Osteoblast (primary cell): ENCODE measurements at places on chromosomes 6 and 20. TPM values are rescaled to one million over a fixed set of nuclear protein-coding genes. Genes with fewer than 3 reads are reported as not detected.

RCAN2 gene
- 14.1 and 15.6 TPM in 2 replicates for total RNA-seq

DNA sequence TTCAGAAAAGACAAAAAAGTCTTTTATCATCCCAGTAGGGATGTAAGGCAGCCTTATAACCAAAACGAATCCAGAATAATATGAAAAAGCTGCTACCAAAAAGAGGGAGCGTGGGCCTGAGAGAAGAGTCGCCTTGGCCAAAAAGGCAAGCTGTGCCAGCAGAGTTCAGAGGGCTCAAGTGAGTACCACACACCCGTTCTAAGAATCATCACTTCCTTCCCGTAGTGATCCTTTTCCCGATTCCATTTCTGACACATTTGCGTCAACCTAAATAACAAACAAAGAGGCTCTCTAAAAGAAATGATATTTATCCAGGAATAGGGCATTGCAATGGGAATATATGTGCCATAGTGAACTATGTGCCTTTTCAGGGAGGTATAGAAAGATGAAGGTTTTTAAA is 3.8 kb upstream of the TMEM181 start:
- DNase-seq = no peak
- H3K27me3 ChIP-seq = peaks cover 11% of the 10 kb centered on the region
- H3K4me1 ChIP-seq = peaks cover 12% of the 10 kb centered on the region
- no peaks in the 10 kb centered on the region for H3K36me3 ChIP-seq
- H3K4me3 ChIP-seq = no peak overlapping the region
- no peak overlapping the region for H3K27ac ChIP-seq

SAMD3 gene
- 0.72 and 3.5 TPM in 2 replicates for total RNA-seq

GRCh38 chr6:151822252-151823111 is 15.0 kb downstream of the ESR1 start:
- H3K27ac ChIP-seq = no peak overlapping the region
- DNase-seq = no peak
- no peaks in the 10 kb centered on the region for H3K27me3 ChIP-seq
- H3K4me1 ChIP-seq = no peaks in the 10 kb centered on the region
- H3K4me3 ChIP-seq = no peak overlapping the region

GRCh38 chr20:6636209-6637159 is 131.0 kb upstream of the BMP2 start:
- no peaks in the 10 kb centered on the region for H3K4me1 ChIP-seq
- no peaks in the 10 kb centered on the region for H3K36me3 ChIP-seq
- DNase-seq = peak; percentile 51
- no peak overlapping the region for H3K4me3 ChIP-seq
- H3K27ac ChIP-seq = no peak overlapping the region

DNA sequence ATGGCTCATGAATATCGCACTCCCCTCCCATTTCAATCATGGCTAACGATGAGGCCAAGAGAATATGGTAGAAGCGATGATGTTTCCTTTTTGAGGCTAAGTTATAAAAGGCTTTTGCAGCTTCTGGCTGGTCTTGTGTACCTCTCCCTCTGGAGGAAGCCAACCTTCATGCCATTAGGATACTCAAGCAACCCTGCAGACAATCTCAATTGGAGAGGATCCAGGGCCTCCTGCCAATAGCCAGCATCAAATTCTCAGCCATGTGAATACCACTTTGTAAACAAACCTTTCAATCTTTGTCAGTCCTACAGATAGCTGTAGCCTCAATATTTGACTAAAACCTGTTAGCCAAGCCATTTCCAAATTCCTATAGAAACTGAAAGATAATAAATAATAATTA is 738.4 kb downstream of the KIF16B start:
- no peaks in the 10 kb centered on the region for H3K4me1 ChIP-seq
- H3K27ac ChIP-seq = no peak overlapping the region
- H3K36me3 ChIP-seq = no peaks in the 10 kb centered on the region
- H3K4me3 ChIP-seq = no peak overlapping the region
- DNase-seq = no peak

GRCh38 chr20:64040231-64041039 is 4.5 kb downstream of the C20orf204 start:
- H3K27ac ChIP-seq = no peak overlapping the region
- no peaks in the 10 kb centered on the region for H3K4me1 ChIP-seq
- DNase-seq = no peak
- no peak overlapping the region for H3K4me3 ChIP-seq

GRCh38 chr6:146582857-146583256 is 15.9 kb upstream of the ADGB start:
- H3K4me3 ChIP-seq = no peak overlapping the region
- no peaks in the 10 kb centered on the region for H3K4me1 ChIP-seq
- DNase-seq = no peak

DNA sequence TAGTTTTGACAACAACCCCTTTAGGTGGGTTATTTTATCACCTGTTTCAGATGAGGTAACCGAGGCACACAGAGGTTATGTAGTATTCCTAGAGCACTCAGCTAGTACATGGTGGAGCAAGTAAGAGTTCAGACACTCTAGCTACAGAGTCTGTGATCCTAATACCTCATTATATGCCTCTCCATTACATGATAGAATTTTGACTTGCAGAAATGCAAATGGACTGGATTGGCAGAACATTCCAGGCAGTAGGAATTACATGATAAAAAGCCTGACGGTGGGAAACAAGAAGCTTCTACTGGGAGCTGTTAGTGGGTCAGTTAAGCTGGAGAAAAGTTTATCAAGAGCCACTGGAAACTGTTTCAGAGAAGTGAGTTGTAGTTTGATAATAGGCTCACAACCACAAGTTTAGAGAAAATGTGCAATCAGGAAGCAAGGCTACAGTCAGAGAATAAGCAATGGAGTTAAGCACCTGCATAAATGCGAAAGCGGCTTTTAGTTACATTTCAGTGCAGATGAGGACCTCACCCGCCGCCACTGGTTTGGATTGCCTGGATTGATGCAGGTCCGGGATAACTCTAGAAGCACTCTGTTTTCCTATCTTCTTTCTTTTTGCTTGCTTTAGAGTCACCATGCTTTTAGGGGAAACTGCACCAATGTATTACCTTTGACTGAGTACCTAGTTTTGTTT is 34.7 kb upstream of the MYLK2 start:
- peaks cover 17% of the 10 kb centered on the region for H3K4me1 ChIP-seq
- H3K4me3 ChIP-seq = no peak overlapping the region
- no peak overlapping the region for H3K27ac ChIP-seq
- no peak for DNase-seq

DNA sequence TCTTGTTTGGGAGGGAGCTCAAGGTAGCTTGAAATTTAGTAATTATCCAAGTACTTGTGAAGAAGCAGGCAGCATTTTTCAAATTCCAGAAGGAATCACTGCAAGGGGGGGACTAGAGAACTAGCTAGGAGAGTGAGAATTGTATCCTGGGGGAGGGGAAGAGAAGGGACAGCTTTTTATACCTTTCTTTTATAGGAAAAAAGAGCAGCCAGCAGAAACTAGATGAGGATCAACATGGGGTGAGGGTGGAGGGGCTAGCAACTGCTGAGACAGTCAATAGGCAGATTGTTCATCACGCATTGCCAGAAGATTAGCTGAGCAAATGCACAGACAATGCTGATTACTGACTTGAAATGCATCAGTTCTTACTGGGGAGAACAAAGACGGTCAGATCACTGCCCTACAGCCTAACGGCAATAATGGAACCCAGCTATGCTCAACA is 514.3 kb upstream of the CITED2 start:
- H3K27ac ChIP-seq = no peak overlapping the region
- H3K4me1 ChIP-seq = no peaks in the 10 kb centered on the region
- no peak overlapping the region for H3K4me3 ChIP-seq
- H3K27me3 ChIP-seq = no peaks in the 10 kb centered on the region

- no peak overlapping the region for H3K27ac ChIP-seq
- no peak overlapping the region for H3K4me3 ChIP-seq
- H3K4me1 ChIP-seq = no peaks in the 10 kb centered on the region
- H3K27me3 ChIP-seq = no peaks in the 10 kb centered on the region
Observed at GRCh38 chr6:77633993-77634715, 18.7 kb upstream of the MEI4 start.

DNA sequence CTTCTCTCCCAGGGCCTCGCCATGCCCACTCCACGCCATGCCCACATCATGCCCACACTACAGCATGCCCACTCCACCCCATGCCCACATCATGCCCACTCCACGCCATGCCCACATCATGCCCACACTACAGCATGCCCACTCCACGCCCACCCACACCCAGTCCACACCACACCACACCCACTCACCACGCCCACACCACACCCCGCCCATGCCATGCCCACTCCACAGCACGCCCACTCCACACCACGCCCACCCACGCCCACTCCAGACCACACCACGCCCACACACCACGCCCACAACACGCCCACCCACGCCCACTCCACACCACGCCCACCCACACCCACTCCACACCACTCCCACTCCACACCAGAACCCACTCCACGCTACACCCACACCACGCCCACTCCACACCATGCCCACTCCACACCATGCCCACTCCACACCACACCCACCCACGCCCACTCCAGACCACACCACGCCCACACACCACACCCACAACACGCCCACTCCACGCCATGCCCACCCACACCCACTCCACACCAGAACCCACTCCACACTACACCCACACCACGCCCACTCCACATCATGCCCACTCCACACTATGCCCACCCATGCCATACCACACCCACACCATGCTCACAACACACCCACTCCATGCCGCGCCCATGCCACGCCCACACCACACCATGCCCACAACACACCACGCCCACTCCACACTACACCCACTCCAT is 88.6 kb downstream of the ERMARD start:
- no peak overlapping the region for H3K27ac ChIP-seq
- H3K4me1 ChIP-seq = no peaks in the 10 kb centered on the region
- no peak overlapping the region for H3K4me3 ChIP-seq
- H3K27me3 ChIP-seq = peaks cover 3% of the 10 kb centered on the region
- H3K36me3 ChIP-seq = no peaks in the 10 kb centered on the region

GLP1R gene
- not detected in 2 replicates for total RNA-seq

DNA sequence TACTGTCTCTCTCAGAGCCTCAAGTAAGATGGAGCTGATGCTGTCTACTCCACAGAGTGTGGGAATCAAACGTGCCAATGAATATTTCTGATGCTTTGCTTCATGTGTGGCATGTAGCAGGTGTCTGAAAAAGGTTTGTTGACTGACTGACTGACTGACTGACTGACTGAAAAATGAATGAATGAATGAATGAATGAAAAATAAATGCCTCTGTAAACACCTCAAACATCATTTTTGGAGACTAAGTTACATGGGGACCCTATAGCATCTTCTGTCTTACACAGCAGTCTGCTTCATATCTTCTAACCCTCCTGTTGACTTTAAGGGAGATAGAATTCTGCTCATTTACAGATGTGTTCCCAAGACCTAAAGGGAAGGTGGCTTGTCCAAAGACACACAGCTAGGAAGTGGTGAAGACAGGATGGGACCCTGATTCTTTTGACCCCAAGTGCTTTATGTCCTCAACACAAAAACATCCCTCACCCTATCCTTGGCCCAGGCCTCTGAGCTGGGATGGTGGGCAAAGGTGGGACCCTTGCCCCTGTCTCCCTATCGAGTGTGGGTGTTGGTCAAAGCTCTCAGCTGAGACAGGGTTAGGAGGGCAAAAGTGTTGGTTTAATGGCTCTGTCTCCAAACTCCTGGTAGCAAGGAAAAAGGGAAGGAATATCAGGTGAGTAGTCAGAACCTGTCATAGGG is 104.4 kb downstream of the TOX2 start:
- H3K27me3 ChIP-seq = peaks cover 29% of the 10 kb centered on the region
- peaks cover 8% of the 10 kb centered on the region for H3K4me1 ChIP-seq
- no peaks in the 10 kb centered on the region for H3K36me3 ChIP-seq
- H3K4me3 ChIP-seq = peak overlapping the region; percentile 46
- no peak overlapping the region for H3K27ac ChIP-seq

DNA sequence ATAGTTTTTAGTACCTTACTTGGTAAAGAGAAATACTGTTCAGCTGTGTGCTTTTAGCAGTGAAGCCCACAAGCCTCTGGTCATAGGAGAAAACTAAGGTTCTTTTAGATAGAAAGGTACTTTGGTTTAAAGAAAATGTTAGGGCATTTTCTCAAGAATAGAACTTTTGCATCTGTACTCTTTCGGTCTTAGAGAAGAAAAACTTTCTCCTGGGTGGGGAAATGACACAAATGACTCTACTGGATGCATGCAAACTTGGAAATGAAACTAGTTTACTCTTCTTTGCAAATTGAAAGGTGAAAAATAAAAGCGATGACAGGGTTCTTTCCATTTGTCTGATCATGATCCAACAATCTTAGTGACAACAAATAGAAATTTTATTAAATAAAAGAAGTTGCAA is 2.1 kb upstream of the TMEM217 start:
- no peak overlapping the region for H3K27ac ChIP-seq
- no peak overlapping the region for H3K4me3 ChIP-seq
- no peaks in the 10 kb centered on the region for H3K36me3 ChIP-seq
- peaks cover 14% of the 10 kb centered on the region for H3K4me1 ChIP-seq
- H3K27me3 ChIP-seq = no peaks in the 10 kb centered on the region

- no peak overlapping the region for H3K27ac ChIP-seq
- H3K36me3 ChIP-seq = no peaks in the 10 kb centered on the region
- H3K4me3 ChIP-seq = no peak overlapping the region
- peaks cover 3% of the 10 kb centered on the region for H3K27me3 ChIP-seq
- peak; percentile 8 for DNase-seq
- H3K4me1 ChIP-seq = no peaks in the 10 kb centered on the region
Observed at GRCh38 chr20:1669304-1669703, 11.7 kb upstream of the SIRPG start.

TRIM26 gene
- 20.6 and 29.3 TPM in 2 replicates for total RNA-seq

- peaks cover 31% of the 10 kb centered on the region for H3K4me1 ChIP-seq
- H3K27me3 ChIP-seq = no peaks in the 10 kb centered on the region
- H3K27ac ChIP-seq = peak overlapping the region; percentile 51
- peak; percentile 73 for DNase-seq
Observed at GRCh38 chr6:87151781-87152525, 3.4 kb upstream of the ZNF292 start.

DNA sequence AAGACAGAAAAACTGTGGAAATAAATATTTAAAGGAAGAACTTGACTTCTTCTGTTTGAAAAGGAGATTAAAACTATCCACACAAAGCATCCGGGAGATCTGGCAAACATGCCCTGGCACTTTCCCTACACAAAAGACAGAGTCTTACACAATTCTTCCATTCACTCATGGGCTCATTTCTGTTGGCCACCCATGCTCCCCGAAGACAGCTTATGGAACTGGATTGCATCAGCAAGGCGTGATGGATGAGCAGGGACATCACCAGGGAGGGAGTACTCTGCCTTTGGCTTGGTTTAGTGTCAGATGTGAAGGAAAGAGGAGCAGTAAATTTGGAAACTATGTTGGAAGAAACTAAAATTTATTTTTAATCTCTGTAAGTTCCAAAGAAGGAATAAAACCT is 379.3 kb downstream of the CD109 start:
- DNase-seq = no peak
- no peak overlapping the region for H3K4me3 ChIP-seq

DNA sequence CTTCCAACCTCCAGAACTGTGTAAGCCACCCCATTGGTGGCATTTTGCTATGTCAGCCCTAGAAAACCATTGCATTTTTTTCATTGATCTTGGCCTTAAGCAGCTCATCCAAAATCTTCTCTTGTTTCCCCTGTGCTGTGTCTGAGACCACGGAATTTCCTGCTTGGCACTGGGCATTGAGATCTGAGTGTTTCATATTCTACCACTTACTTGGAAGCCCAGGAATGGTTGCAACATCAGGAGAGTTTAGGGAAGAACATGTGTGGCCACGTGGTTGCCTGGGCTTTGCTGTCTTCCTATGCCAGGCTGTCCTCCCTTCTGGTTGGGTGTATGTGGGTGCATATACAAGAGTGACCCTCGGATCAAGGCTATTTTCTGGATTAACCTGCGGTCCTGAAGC is 139.3 kb upstream of the PMEPA1 start:
- no peak for DNase-seq
- H3K27me3 ChIP-seq = peaks cover 6% of the 10 kb centered on the region
- no peaks in the 10 kb centered on the region for H3K36me3 ChIP-seq

- no peaks in the 10 kb centered on the region for H3K36me3 ChIP-seq
- H3K27ac ChIP-seq = no peak overlapping the region
- H3K27me3 ChIP-seq = peaks cover 8% of the 10 kb centered on the region
- no peak for DNase-seq
- no peak overlapping the region for H3K4me3 ChIP-seq
Observed at GRCh38 chr6:3663081-3663480, 88.4 kb downstream of the PXDC1 start.

TGM2 gene
- 78.2 and 137 TPM in 2 replicates for total RNA-seq
